ENCODE measurements at places on chromosomes 2 and 18. TPM values are rescaled to one million over a fixed set of nuclear protein-coding genes. Genes with fewer than 3 reads are reported as not detected.

Gene STPG4
- total RNA-seq, result not detected

DNA sequence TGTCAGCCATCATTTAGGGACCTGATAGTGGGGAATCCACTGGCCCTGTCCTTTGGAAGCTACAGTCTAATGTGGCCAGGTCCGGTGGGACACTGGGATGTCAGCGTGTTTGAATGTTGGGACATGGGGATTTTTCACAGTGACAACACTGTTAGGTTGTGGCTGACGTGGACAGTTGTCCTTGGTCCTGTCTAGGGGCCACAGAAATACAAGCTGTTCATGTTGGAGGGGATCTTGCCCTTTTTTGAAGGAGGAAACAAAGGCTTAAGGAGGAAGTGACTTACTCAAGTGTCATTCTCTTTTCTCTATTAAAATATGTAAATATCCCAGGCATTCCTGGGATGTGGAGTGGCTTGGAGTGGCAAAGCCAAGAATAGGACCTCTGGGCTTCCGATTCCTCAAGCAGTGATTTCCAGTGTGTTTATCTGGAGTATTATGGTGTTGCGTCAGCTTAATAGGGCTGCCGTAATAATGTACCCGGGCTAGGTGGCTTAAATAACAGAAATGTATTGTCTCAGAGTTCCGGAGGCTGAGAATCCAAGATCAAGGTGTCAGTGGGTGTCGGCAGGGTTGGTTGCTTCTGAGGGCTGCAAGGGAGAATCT lies 8.5 kb downstream of the ACOXL start:
- no peak for DNase-seq

DNA sequence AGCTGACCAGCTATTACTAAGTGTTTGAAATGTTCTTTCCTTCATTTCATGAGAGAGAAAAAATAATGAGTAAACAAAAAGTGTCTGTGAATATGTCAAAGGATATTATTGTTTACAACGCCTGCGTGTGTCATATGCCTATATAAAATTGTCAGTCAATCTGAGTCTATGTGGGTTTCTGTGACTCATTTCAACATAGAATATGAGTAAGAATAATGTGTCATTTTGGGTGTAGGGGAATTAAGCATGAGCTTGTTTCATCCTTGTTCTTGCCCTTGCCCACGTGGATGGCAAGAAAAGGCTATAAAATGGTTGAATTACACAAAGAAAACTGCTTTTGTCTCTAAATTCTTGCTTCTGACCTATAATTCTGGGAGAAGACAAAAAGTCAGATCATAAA lies 466.0 kb downstream of the PTH2R start:
- DNase-seq, result no peak

DNA sequence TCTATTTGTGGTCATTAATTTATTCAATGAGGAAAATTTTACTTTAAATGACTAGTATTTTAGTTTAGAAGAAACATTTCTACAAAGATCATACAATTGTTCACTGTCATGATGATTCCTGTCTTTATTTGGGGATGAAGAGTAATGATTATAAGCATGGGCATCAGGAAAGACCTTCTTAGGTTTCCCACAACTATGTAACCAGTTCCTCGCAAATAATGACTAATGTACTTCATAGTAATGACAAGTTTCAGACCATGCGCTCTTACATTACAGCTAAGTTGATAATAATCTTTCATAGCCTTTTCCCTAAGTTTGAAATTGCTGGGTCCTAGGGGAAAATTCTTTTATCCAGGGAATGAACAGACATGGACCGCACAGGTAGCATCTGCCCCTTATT lies 90.5 kb downstream of the MYO5B start:
- no peak for DNase-seq

GRCh38 chr2:32627814-32628579 lies at the start of gene TTC27:
TSS of gene TTC27 (plus strand) at chr2:32628050. CDS start at chr2:32628293, 243 bp downstream.
- peak; percentile 96 for DNase-seq

Gene CLHC1
- 12.3 TPM for total RNA-seq

GRCh38 chr2:39325966-39326365 lies 82.2 kb upstream of the CDKL4 start:
- no peak for DNase-seq

DNA sequence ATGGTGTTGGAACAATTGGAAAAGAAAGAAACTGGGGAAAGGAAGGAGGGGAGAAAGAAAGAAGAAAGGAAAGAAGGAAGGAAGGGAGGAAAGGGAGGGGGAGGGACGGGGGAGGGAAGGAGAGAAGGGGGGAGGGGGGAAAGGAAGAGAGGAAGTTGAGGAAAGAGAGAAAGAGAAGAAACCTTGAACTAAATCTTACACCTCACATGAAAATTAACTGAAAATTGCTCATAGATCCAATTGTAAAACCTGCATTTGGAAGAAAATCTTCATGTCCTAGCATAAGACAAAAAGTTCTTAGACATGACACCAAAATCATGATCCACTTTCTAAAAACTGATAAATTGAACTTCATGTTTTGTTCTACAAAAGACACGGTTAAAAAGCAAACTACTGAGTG lies 163.8 kb downstream of the EXOC6B start:
- no peak for DNase-seq

DNA sequence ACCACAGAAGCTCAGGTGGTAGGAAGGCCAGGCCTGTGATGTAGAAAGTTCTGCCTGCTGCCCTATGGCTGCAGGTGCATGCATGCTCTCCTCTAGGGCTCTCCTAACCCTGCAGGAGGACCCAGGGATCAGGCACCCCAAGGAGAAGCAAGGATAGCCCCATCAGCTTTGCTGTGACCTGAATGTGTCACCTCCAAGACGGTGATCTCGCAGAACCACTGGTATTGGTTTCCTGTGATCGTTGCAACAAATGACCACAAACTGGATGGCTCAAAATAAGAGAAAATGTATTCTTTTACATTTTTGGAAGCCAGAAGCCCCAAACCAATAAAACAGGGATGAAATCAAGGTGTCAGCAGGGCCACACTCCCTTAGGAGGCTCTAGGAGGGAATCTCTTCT lies 327.3 kb downstream of the BCL11A start:
- no peak for DNase-seq

- DNase-seq, result no peak
These were observed 103.3 kb downstream of the ALK start for GRCh38 chr2:29817801-29818680.

GRCh38 chr18:59582395-59582794 lies 114.8 kb downstream of the CCBE1 start:
- no peak for DNase-seq

Gene C2orf15
- total RNA-seq, result 1.1 TPM

Gene LDAH
- 17.9 TPM for total RNA-seq

- DNase-seq, result no peak
These were observed 412.1 kb upstream of the TRIB2 start for GRCh38 chr2:12304564-12305171.

DNA sequence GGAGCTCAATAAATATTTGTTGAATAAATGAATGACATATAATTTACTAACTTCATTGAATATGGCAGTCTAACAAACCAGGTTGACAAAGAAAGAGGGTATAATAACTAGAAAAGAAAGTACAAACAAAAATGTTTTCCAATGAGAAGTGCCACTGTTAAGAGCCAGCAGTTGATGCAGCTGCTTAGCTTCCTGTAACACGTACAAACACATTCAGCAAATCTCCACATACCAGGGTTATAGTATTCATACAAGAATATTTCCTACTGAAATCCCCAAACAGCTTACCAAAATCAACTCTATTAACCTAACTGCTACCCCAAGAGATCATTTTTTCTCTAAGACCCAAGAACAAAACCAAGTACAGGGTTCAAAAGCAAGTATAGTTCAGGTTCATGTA lies 77.7 kb downstream of the THADA start:
- no peak for DNase-seq

GRCh38 chr18:248053-248452 lies 19.8 kb downstream of the THOC1 start:
- no peak for DNase-seq

Gene SP100
- 156 TPM for total RNA-seq

DNA sequence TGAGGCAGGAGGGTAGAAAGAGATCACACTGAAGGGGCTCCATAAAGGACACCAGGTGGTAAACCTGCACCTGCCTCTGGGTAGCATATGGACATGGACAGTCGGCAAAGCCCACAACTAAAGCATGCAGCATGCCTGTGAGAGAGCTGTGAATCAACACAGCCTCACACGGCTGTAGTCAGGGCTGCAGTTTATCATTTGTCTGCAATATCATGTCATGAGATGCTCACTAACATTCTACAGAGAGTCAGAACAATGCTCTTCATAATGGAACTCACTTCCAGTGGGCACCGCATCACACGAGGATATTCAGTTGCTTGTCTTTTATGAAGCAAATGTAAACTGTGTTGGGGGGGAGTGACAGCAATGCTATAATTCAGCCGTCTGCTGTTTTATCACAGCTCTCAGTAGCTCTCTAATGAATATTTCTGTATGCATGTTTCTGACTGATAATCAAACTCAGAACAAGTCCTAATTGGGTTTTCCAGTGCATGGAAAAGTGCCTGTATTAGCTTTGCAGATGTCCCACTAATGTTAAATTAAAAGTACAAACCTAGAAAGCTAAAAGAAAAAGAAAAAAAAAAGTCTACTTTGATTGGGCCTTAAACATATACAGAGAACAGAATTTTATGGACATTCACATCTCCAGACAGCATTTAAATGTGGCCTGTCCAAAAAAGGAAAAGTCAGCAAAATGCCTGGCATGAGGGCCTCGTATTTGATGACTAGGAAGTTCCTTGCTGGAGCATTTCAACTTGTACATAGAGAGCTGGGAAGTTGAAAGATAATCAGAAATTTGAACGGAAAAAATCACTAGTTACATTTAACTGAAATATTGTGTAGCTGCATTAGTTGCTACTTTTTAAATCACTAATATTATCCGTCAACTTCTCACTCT lies 406.1 kb upstream of the SOX11 start:
- DNase-seq, result no peak

Gene NCK2
- total RNA-seq, result 49.7 TPM

- no peak for DNase-seq
These were observed 77.0 kb upstream of the LGALSL start for GRCh38 chr2:64376926-64377325.

DNA sequence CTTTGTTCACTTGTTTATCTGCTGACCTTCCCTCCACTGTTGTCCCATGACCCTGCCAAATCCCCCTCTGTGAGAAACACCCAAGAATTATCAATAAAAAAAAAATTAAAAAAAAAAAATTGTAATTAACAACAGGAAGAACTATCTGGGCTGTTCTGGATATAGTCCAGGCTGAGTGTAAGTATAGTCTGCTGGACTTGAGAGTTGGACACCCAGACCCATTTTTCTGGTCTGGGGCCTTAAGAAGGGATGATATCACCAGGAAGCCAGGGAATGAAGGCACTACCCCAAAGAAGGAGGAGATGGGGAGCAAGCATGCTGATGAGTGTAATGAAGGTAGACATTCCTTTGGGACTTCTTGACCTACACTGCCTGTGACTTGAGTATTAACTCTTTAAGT lies 72.1 kb upstream of the ZFP36L2 start:
- DNase-seq, result no peak

Gene UGT1A6
- total RNA-seq, result 3.2 TPM

Gene EIF2B4
- 35.0 TPM for total RNA-seq

DNA sequence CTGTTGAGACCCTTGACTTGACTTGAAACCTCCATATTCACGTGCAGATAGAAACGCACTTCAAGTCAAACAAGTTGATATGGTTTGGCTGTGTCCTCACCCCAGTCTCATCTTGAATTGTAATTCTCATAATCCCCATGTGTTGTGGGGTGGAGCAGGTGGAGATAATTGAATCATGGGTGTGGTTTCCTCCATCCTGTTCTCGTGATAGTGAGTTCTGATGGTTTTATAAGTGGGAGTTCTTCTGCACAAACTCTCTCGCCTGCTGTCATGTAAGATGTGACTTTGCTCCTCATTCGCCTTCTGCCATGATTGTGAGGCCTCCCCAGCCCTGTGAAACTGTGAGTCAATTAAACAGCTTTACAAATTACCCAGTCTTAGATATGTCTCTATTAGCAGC lies 21.4 kb downstream of the SLC3A1 start:
- DNase-seq, result no peak

DNA sequence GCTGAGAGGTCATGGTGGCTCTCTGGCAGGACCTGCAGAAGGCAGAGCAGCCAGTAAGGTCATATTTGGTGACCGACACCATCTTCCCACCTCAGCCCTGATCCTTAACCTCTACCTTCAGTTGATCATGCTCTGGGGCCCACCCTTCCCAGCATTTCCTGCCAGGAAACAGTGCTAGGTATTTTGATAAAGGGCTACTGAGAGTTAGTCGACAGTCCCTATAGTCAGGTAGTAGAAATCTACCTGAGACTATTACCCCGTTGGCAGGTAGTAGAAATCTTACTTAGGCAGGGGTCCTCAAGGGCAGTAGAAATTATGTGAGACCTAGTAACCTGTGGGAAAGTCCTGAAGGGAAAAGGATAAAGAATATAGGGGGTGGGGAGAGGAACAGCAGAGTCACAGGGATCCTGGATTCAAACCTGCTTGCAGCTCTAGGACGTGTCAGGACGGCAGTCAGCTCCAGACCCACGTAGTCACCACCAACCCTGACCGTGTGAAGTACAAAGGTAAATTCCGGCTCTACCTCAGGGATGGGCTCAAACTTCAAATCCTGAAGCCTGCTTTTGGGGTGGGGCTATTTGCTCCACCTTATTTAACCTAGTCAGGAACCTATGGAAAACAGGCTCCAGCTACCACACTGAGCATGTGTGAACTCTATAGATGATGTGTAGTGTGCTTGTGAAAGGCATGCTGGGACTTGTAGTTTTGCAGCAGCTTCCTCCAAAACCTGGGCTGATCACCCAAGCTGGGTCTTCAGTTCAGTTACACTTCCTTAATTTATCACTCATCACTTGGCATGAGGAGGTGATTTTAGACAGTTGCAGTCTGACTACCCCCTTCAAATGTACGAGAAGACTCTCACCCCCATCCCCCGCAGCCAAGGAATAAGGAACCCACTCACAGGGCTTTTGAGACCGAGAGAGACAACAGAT lies at the start of gene DQX1:
DQX1 (minus strand) TSS at position 515 of the 932 bp plus-strand sequence; CDS start at position 13, 502 bp downstream.
- no peak for DNase-seq

Gene SLC16A14
- total RNA-seq, result 4.7 TPM

Gene IL1RL2
- total RNA-seq, result 0.58 TPM

Gene LAMA3
- 139 TPM for total RNA-seq

GRCh38 chr2:128791120-128791984 lies 472.7 kb upstream of the HS6ST1 start:
- peak; percentile 46 for DNase-seq

DNA sequence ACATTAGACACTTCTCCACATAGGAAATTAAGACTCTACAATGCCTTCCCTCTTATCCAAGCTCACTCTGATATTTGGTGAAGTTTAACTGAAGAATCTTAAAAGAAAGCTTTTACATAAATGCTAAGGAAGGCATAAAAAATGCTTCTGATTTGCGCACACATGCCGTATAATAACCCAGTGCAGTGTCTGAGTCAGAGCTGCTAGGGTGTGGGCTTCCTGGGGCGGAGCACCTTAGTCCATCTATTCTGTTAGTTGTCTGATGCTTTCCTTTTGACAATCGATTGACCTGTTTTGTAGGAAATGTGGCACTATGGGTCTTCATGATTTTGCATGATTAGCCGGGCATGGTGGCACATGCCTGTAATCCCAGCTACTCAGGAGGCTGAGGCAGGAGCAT lies 231.5 kb downstream of the AFF3 start:
- DNase-seq, result no peak

Data from upper lobe of right lung (tissue), 1 donor.